ENCODE measurements at places on chromosomes 4 and X. TPM values are rescaled to one million over a fixed set of nuclear protein-coding genes. Genes with fewer than 3 reads are reported as not detected.

DNA sequence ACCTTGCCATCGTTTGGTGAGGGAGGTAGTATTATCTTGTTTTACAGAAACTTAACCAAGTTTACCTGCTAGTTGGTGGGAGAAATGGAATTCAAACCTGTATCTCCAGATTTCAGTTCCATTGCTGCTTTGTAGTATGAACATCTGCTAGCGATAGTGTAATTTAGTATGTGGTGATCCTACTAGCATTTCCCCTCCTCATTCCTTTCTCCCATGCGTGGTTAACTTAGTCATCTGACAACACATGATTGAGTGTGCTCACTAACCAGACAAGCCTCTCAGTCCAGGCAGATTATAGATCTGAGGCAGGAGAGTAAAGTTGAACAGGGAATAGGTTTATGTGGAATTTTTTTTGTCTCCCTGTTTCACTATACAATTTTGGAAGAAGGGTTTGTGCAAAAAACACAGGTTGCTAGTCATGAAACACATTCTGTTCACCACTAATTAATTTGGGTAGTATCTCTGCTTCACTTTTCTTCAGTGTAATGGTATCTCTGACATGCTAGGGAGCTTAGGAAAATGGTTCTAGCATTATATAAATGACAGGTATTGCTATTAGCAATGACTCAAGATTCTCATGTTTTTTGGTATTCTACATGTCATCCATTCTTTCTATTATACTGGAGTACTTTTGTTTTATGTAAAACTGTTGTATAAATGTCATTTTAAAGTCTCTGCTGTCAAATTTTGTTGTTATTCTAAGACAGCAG lies 21.7 kb downstream of the RBPJ start:
- DNase-seq: no peak

GRCh38 chrX:104137496-104137895 lies 19.3 kb downstream of the SLC25A53 start:
- DNase-seq: no peak

DNA sequence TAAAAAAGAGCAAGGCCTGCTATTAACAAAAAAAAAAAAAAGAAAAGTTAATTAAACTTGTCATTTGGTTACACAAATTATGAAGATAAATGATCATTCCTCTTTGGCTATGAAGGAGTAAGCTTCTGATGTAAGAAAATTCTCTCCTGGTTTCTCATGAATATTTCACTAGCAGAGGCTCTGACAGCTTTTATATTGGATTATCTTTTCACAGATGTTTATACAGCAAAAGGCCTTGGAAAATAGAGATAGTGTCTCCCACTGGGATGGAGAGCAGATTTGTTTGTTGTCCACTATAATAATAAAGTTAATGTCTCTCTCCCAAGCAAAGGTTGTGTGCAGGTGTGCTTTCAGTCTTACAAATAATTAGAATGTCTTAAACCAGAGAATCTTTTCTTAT lies 40.7 kb upstream of the PDGFC start:
- no peak for DNase-seq

Gene VCX2
- polyA plus RNA-seq: 0.28 TPM

Data from right renal cortex interstitium (tissue), 3 donors.